NCI-H2107 (cell line): ENCODE measurements at places on chromosomes 16 and 17.
A peak's percentile ranks its signal among the peaks of the same experiment; 100 is the strongest.

- DNase-seq = no peak
Observed at GRCh38 chr16:80230328-80231120, 310.3 kb upstream of the DYNLRB2 start.

DNA sequence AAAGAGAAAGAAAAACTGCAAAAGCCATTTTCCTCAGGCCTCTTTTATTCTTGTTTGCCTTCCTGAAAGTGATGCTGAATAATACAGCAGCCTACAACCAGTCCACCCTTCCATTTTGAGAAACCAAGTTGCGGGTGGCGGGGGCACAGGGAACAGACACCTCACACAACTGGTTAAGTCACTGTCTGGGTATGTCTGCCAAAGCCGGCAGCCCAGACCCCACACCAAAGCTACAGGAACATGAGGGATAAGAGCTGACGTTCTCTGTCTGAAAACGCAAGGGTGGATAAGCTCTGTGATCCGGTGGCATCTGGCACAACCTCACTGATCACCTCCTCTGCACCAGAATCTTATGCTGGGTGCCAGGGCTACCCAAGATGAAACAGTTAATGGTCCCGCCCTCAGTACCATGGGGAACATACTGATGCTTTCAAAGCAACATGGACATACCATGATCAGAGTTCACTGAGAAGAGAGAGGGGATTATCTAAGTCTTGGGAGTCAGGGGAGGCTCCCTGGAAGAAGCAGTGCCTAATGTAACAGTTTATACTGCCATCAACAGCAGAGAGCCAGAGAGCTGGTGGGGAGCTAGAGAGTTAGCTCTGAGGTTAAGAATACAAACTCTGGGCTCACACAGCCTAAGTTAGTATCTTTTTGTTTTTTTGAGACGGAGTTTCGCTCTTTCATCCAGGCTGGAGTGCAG, 53.5 kb downstream of the ERCC4 start:
- no peak for DNase-seq

GRCh38 chr16:8729779-8730334, 55.4 kb downstream of the ABAT start:
- DNase-seq = no peak

GRCh38 chr16:14529010-14529669, 100.9 kb downstream of the PARN start:
- peak; percentile 44 for DNase-seq

- DNase-seq = no peak
Observed at GRCh38 chr17:76024353-76024752, 2.8 kb downstream of the EVPL start.

DNA sequence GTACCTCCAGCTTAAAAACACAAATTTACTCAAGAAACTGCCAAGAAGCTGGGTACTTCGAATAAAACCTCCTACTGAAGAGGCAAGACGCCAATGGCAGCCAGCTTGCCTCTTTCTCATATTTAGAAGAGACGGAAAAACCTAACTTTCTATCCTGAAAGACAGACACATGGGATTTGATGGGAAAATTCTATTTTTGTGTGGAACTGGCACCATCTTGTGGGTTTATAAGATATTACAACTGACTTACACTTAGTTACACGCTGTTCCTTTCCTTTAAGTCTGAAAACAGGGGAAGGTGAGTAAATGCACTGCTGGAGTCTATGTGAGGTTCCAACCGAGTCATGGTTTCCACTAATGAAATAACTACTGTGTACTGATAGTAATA, 10.3 kb downstream of the ZNF18 start:
- no peak for DNase-seq

DNA sequence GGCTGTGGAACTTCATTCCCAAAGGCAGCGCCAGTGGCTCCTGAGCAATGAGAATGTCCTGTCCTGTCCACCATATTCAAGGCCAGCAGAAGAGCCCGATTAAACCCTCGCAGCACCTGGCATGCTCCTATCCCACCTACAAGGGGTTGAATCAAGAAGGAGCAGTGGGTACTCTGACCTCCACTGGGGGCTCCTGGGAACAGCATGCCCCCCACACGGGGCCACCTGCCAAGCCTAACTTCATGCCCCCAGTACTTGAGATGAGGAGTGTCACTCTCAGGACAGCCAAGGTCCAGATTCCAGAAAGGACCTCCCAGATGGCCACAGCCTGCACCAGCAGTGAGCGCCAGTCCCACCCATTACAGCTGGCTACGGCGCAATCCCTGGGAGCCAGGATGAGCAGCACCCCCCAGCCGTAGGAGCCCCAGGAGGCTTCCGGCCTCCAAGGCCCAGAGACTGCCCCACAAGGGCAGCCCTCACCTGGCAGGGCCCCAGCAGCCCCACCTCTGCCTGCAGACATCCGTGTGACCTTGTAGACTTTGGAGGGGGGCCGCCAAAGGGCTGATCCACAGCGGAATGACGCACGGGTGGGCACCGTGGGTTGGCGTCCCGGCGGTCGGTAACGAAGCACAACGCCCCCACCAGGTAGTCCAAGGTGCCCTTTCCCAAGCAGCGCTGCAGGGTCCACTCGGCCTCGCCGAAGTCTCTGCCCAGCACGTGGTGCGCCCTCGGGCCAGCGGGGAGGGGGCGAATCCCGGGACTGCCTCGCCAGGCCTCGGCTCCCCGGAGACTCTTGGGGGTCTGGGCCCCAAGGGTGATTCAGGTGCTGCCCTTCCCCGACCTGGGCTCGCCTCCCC, 1.0 kb upstream of the MPDU1 start:
- no peak for DNase-seq

GRCh38 chr16:8594149-8594666, 3.9 kb upstream of the TMEM114 start:
- DNase-seq = no peak

- DNase-seq = no peak
Observed at GRCh38 chr17:30541802-30542201, 64.6 kb downstream of the GOSR1 start.

DNA sequence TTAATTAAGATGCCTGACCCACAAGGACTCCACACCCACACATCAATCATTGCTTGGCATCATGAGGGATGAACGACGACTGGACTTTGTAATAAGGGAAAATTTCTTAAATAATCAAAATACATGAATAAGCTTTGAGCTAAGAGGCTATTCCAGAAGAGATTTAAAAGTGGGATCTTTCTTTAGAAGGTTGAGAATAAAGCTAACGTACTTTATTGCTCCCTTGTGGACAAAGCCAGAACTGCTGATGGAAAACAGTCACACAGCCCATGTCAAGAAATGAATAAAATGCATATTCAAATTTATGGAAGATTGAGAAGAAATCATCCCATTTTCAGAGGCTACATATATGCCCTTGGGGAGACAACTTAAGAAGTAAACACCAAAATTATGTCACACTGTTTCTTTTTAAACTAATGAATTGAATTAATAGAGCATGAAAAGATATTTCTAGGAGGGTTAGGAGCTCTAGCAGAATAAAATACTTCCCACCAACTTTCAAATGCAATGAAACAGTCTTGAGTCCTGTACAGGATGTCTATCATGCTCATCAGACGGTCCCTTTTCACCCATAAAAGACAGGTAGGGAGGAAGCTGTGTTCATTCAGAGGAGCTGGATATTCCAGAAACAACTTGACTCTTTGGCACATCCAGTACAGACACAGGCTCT, 60.2 kb upstream of the PHOSPHO1 start:
- no peak for DNase-seq

DNA sequence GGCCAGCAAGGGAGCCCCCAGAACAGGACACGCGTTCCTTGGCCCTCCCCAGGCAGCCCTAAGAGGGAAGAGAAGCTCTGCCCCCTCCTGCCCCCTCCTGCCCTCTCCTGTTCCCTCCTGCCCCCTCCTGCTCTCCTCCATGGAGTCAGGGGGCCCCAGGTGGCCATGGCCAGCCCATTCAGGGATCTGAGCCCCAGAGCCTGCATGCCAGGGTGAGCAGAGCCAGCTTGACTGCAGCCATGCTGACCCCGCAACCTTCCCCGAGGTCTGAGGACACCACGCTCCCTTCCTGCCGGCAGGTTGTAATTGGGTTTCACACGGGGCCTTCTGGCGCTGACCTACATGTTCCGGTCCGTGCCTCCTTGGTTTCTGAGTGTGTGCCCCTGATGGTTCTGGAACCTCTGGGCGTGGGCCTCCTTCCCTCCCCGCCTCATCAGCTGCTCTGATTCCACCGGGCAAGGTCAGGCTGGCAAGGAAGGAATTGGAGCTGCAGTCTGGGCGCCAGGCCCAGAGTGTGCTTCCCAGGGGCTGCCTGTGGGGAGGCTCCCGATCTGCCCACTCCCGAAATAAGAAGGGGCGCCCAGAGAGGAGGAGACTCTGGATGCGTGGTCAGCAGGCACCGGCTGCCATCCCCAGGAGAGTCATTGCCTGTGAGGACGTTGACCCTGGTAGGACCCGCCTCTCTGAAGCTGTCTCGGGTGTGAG, 23.7 kb upstream of the NPTX1 start:
- no peak for DNase-seq

GRCh38 chr17:81237591-81238489, 1.0 kb downstream of the TEPSIN start:
- no peak for DNase-seq

GRCh38 chr16:11257131-11257938, 1.3 kb upstream of the SOCS1 start:
- DNase-seq = peak; percentile 73

DNA sequence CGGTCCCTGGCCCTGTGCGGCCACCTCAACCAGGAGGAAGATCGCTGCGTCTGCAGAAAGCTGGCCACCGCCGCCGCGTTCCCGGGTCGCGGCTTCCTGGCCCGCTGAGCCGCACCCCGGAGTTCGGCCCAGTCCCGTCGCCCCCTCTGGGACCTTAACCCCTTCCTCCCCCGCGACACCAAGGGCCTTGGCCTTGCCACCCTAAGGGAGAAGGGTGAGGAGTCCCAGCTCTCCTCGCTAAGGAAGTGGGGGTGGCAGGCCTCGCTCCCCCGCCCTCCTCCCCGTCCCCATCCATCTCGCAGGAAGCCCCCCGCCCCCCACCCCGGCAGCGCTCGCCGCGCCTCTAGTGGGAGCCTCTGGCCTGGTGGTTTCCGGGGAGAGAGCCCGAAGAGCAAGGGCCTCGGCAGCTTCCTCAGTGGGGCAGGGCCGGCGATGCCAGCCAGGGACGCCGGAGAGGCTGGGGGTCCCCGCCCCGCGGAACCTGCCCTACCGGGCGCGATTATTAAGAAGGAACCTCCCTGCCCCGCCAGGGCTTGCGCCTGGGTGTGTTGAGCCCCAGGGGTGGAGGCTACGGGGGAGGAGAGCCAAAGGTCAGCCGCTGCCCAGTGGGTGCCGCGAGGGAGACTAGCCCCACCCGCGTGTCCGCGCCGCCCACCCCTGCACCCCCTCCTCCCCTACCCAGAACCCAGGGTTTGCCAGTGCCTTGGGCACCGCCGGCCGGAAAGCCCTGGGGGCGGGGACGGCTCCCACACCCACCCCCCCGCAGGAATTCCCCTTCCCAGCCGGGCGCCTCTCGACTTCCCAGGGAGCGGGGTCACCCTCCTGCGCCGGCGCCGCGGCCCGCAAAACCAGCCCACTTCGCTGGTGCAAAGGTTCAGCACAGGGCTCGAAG, 6.8 kb downstream of the CBX4 start:
- no peak for DNase-seq

DNA sequence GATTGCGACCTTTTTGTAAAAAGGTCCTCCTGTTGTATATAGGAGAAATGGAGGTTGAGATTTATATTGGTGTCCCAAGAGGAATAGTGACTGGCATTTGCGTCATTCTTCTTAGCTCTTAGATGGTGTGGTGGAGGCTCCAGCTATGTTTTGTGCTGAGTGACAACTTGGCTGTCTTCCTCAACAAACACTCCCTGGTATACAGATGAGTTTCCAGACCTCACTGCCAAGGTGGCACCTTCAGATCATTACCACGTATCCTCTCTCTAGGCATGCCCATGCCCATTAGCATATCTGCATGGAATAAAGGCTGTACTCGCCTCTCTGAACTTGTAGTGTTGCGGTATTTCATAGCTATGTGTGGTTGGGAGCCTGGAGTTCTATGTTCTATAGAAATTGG, 120.0 kb downstream of the MAP2K4 start:
- no peak for DNase-seq

- no peak for DNase-seq
Observed at GRCh38 chr17:79707931-79708891, 22.5 kb upstream of the ENPP7 start.

DNA sequence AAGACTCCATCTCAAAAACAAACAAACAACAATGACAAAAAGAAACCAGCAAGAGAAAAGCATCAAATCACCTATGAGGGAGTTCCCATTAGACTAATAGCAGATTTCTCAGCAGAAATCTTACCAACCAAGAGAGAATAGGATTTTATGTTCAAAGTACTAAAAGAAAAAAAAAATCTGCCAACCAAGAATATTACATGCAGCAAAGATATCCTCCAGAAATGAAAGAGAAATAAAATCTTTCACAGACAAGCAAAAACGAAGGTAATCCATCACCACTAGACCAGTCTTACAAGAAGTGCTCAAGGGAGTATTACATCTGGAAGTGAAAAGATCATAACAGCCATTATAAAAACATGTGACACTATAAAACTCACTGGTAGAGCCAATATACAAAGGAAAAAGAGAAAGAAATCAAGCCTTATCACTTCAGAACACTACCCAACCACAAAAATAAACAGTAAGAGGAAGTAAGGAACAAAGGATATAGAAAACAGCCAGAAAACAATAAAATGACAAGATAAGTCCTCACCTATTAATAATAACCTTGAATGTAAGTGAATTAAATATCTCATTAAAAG, 66.3 kb downstream of the STX8 start:
- no peak for DNase-seq

GRCh38 chr16:87723226-87723623, 42.6 kb downstream of the KLHDC4 start:
- peak; percentile 86 for DNase-seq

DNA sequence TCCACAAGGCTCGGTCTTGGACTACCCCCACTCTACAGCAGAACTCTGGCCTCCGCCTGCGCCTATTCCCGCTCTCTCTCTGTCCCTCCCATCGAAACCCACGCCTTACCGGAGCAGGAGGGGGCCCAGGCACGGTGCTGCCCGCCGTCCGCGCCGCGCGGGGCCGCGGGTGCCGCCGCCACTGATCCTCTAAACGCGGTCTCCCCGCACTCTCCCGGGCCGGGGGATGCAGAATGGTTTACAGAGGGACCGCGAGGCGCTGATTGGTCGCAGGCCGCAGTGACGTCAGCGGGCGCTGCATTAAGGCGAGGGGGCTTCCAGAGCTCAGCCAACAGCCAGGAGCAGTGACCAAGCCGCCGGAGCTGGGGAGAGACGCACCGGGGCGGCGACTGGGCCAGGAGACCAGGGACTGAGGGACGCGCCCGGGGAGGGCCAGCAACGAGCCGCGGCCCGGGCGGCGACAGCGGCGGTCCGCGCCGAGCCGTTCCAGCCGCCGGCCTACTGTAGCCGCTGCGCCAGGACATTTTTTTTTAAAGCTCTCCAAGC, 747 bp upstream of the LHX1 start:
- no peak for DNase-seq

GRCh38 chr17:51372345-51373004, 112.1 kb downstream of the UTP18 start:
- no peak for DNase-seq

GRCh38 chr16:88812513-88813268, 963 bp upstream of the APRT start:
- DNase-seq = no peak

GRCh38 chr16:89344846-89345611, 127.5 kb downstream of the ZNF778 start:
- DNase-seq = no peak

GRCh38 chr17:48148854-48149786, 41.6 kb downstream of the SNX11 start:
- peak; percentile 12 for DNase-seq
